MV-4-11 (cell line): ENCODE measurements at places on chromosomes 2 and 18.

- DNase-seq, result peak; percentile 86
These were observed at the start of gene CASP10 for GRCh38 chr2:201182650-201183364. CASP10 (plus strand) TSS chr2:201183141; CDS start chr2:201185778, 2,637 bp downstream.

DNA sequence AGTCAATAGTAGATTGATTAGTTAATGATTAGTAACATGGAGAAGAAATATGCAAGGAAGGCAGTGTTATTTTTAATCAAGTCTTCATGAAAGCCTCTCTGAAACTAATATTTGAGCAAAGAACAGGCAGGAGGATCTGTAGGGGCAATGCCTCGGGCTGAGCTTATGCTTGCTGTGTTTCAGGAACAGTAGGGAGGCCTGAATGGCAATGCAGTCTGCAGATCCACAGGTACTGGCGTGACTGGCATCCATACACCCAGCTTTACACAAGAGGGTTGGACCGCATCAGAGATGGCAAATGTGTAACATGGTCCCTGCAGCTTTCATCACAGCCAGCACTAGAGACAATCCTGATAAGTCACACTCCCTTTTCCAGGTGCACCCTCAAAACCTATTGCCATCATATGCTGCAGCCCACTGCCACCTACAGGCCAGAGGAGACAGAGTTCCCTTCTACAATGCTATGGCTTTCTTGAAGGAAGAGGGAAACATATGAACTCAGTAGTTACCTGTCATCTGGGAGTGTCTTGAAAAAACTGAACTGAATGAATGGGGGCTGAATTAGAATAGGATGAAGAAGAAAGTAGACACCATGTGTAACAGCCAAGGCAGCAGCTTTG is 582.4 kb upstream of the RAB6C start:
- DNase-seq, result peak; percentile 28

DNA sequence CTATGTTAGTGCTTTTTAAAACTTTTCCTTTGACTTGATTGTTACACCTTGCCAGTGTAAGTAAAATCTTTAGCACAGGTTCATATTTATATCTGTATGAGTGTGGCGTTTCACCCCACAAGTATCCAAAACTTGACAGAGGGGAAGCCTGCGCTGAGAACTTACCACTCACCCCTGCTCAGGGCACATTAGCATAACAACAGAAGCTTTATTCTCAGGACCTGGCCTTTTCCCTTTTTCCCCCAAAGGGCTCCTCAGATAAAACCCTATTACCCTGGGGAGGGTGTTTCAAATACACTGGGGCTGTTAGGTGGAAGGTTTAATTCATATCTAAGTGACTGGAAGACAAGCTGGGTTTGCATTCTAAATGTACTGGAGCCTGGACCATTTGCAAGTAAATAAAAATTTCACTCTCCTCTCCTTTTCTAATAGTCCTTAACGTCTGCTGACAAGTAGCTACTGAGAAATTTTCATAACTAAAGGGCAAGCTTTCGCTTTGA is 276.6 kb downstream of the RNF152 start:
- DNase-seq, result no peak

GRCh38 chr2:196925768-196926561 is 542 bp downstream of the PGAP1 start:
- no peak for DNase-seq

DNA sequence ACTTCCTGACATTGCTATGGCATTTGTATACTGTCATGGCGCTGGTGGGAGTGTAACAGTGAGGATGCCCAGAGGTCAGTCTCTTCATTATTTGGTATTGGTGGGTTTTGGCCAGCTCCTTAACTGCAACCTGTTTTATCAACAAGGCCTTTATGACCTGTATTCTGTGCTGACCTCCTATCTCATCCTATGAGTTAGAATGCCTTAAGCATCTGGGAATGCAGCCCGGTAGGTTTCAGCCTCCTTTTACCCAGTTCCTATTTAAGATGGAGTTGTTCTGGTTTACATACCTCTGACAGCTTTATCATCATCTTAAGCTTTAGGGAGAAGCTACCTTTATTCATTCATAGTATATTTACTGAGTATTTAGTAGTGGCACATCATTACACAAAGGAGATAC is 103.8 kb downstream of the RAPGEF4 start:
- DNase-seq, result no peak

GRCh38 chr18:63259567-63260379 is 59.8 kb downstream of the BCL2 start:
- no peak for DNase-seq

DNA sequence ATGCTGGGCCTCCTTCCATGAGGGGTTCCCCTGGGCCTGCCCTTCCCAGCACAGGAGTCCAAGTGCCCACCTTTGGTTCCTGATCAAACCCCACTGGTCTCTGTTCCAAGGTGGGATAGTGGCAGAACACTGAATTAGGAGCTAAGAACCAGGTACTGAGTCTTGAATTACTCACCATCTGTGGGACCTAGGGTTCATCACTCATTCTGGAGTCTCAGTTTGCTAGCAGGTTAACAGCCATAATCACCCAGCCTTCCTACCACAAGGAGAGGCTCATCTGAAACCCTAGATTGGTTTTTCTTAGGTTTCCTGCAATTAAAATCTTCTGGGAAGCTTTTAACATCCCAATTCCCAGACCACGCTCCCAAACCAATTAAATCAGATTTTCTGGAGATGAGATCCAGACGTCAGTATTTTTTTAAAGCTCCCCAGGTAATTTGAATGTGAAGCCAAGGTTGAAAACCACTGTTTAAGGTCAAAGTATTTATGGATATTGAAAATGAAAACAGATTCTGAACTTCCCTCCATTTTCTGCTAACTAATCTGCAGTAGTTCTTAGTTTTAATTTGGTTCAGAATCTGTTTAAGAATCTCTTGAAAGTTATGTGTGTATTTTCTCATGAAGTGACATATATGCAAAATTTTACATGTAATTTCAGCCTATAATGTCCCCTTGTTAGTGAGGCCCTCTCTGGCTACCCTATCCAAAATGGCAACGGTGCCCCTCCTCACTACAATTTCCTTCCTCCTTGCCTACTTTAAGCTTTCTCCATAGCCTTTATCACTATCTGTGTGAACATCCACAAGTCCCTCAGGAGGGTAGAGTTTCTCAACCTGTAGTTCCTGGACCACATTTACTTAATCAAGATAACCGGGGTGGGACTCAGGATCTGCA is 166.5 kb upstream of the CXCR4 start:
- DNase-seq, result no peak

- DNase-seq, result no peak
These were observed 1.5 kb upstream of the UGP2 start for GRCh38 chr2:63840081-63840784.

DNA sequence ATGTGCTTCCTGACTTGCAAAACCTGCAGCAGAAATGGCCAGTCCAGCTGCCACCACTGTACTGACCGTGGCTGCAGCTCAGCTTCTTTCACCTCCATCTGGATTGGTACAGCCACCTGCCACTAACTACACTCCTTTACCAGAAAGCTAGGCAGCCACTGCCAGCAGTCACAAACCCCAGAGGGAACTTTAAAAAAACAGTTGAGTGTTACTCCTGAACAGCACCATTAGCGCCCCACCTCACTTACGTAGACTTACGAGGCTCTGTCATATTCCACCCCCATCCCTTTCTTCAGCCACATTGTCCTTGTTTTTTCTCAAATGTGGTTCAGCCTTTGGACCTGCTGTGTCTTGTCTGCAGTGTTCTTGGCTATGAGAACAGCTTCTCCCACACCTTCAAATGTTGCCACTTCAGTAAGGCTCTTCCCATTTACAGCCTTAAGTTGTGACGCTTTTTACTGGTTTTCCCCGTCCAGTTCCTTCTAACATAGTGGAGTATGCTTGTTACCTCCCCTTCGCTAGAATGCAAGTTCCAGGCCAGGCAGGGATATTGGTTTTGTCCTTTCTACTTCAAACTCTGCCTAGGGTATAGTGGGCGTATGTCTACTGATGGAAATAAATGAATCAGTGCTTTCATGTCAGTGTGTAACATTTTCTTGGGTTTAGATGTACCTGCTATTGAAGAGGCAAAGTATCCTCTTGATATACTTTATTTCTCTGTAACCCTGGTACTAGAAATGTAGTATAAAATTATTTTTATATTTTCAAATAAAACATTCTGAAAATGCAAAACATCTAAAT is 17.0 kb downstream of the HNRNPA3 start:
- DNase-seq, result no peak

DNA sequence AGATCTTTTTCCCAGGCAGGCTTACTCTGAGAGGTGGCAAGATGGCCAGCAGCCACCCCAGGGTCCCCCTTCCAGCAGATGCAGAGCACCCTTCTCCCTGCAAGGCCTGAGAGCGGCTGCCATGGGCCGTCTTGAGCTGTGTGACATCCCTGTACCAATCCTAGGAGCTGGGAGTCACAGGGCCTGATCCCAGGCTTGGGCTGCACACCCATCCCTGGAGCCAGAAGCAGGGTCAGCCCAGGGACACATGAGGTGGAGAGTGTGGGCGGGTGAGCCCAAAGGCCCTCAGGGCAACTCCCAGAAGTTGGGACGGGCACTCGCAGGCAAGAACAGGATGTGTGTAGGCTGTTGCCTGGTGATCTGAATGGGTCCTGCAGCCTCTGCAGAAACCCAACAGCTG is 40.5 kb downstream of the CROCC2 start:
- DNase-seq, result no peak

DNA sequence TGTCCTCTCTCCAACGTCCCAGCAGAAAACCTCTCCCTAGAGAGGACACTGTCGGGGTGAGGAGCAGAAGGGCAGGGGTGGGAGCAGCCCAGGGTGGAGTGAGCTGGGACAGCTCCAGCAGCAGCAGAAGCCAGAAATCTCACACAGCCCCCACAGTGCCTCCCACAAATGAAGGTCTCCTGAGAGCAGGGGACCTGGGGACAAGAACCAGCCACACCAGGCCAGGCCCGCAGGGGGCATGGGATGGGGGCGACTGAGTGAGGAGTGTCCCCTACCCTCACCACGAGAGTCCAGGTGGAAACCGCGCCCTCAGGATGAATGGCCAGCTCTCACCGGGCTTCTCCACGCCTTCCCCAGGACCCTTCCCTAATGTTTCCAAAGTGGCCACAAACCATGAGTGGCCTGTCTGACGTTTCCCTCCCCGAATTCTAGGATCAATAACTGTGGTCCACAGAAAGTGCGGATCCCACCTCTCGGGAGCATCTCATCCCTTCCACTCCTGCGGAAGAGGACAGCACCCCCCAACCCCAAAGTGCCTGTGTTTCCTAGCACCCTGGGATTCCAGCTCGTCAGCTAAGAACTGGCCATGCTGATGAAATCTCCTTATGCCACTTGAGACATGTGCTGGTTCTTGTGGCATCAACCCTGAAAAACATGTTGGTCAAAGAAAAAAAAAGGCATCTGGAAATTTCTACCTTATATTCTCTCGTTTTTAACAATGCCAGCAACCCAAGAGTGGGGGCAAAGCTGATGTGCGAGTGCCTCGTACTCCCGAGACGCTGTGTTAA is 121.1 kb downstream of the HDAC4 start:
- no peak for DNase-seq

- no peak for DNase-seq
These were observed 210.6 kb downstream of the TMEM247 start for GRCh38 chr2:46689993-46690392.

DNA sequence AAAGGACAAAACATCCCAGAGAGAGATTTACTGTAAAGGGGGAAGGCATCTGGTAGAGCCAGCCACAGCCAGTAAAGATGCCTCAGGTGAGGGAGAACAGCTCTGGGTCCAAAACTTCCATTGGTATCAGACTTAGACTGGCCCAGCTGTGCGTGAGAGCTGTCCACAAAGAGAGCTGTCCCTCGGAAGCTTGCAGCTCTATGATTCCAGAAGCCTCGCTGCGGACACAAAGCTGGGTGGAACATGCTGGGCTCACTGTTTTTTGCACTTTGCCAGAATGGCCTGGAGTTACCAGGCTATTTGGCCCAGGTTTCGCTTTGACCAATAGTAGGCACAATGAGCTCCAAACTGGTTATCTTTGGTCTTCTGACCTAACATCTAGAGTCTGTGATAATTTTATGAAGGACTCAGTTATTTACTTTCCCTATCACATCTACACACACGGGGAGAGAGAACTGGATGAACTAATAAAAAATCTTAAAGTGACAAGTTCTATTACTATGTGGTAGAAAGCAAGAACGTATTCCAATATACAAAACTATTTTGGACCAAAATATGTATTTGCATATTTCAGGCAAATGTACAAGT is 101.9 kb downstream of the DNER start:
- DNase-seq, result no peak

GRCh38 chr2:236583621-236584203 is 14.1 kb downstream of the ACKR3 start:
- no peak for DNase-seq

DNA sequence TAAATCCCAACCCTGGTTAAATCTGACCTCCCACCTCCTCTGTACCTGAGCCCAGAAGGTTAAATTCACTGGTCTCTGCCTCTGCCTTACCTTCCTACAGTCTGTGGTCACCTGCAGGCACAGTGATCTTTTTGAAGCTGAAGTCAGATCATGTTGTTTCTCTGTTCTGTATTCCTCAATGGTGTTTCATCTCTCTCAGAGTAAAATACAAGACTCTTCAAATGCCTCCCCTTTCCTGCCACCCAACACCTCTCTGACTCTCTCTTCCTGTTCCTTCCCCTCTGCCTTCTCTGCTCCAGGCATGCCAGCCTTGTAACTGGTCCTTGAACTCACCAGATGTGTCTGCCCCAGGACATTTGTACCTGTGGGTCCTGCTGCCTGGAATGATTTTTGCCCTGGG is 219.3 kb downstream of the UXS1 start:
- DNase-seq, result no peak

DNA sequence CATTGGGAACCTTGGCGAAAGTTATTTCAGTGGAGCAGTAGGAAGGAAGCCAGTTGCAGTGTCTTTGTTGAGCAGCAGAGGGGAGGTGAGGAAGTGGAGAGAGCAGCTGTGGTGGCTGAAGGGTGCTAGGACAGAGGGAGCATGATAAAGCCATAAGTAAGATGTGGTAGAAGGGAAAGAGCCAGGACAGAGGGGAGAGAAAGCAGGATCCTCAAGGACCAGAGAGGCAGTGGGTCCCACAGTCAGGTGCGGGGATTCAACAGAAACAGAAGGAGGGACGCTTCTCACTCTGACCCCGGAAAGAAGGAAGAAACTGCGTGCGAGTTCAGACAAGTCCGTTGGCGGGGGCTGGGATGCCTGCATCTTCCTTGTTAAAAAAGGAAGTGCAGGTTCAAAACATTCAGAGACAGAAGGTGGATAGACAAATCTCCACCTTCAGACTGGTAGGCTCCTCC is at the start of gene CXCR2:
CXCR2 (plus strand) TSS at position 403 of the 455 bp plus-strand sequence. CDS start 8,774 bp downstream, outside the sequence.
- DNase-seq, result peak; percentile 84

GRCh38 chr2:40559175-40559574 is 107.3 kb upstream of the SLC8A1 start:
- DNase-seq, result no peak

DNA sequence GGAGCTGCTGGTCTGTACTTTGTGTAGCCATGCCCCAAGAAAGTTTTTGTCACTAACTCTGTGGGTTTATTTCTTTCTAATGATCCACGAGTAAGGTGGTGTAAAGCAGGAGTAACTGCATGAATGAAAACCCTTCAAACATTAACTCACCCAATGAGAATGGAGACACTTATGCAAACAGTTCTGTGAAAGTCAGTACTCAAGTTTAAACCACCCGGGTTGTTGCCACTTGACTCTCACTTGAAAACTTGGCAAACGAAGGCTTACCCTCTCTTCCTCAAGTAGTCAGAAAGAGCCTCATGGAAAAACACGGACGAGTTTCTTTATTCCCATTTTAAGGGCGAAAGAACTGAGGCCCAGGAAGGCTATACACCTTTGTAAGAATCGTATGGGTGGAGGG is 117.5 kb downstream of the MMADHC start:
- no peak for DNase-seq

GRCh38 chr18:31513189-31513935 is 15.4 kb downstream of the DSG2 start:
- no peak for DNase-seq

- DNase-seq, result no peak
These were observed 693.4 kb upstream of the SYT4 start for GRCh38 chr18:43970656-43971055.

- DNase-seq, result no peak
These were observed 1514.9 kb upstream of the PIK3C3 start for GRCh38 chr18:40440088-40440487.
